ENCODE measurements at places on chromosomes 6 and 20.
A peak's percentile ranks its signal among the peaks of the same experiment; 100 is the strongest.

DNA sequence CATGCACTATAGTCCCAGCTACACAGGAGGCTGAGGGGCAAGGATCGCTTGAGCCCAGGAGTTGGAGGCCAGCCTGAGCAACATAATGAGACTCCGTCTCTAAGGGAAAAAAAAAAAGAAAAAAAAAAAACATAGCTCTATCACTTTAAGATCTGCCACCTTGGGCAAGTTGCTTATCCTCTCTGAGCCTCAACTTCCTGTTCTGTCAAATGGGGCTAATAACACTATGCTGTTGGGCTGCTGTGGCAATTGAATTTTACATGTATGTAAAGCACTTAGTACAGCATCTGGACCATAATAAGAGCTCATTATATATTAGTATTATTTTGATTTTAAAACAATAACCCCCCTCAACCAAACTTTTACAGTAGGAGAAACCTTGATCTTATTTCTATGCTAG, 141.5 kb downstream of the ATXN1 start:
- DNase-seq: no peak

- no peak for DNase-seq
Measured at GRCh38 chr6:36120979-36121786, 9.1 kb upstream of the MAPK13 start.

DNA sequence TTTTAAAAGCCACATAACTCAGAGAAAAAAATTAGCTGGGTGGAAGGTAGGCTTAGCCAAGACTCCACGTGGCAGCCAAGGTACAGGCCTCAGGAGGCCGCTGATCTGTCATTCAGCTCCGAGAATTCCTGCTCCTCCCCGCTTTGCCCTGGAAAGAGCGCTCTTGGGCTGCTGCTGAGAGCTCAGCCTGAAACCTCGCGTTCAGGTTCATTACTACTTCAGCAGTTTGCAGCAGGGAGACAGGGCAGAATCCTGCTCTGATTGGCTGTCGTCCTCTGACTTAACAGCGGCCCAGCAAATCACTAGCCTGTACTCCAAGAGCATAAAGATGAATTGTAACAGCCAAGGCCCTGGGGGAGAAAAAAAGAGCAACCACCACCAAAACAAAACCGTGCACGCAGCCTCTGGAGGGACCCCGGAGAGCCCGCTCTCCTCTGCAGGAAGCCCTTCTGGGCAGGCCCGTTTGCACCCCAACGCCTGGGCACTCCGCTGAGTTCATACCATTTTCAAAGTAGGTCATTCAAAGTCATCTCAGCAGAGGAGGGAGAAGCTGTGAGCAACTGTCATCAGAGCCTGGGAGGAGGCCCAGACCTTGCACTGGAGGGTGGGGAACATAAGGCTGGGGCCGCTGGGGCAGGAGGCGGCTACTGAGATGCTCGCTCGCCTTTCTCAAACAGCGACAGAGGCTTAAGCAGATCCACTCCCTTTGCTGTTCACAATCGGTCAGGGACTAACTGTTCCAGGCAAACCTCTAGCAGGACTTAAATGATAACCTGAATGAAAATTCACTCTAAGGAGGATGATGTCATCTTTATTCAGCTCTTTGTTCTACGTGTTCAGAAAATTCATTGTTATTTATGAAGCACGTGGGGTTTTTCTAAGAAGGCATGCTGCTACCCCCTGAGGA, 42.3 kb upstream of the ATXN1 start:
- DNase-seq: peak; percentile 11

GRCh38 chr6:79536585-79536953, 661 bp downstream of the LCA5 start:
- DNase-seq: no peak

- DNase-seq: peak; percentile 53
Measured at GRCh38 chr20:62832212-62832922, 15.5 kb downstream of the COL9A3 start.

- DNase-seq: peak; percentile 9
Measured at GRCh38 chr6:34491091-34491430, 25.2 kb downstream of the PACSIN1 start.

- no peak for DNase-seq
Measured at GRCh38 chr20:40503119-40503518, 185.9 kb downstream of the MAFB start.

DNA sequence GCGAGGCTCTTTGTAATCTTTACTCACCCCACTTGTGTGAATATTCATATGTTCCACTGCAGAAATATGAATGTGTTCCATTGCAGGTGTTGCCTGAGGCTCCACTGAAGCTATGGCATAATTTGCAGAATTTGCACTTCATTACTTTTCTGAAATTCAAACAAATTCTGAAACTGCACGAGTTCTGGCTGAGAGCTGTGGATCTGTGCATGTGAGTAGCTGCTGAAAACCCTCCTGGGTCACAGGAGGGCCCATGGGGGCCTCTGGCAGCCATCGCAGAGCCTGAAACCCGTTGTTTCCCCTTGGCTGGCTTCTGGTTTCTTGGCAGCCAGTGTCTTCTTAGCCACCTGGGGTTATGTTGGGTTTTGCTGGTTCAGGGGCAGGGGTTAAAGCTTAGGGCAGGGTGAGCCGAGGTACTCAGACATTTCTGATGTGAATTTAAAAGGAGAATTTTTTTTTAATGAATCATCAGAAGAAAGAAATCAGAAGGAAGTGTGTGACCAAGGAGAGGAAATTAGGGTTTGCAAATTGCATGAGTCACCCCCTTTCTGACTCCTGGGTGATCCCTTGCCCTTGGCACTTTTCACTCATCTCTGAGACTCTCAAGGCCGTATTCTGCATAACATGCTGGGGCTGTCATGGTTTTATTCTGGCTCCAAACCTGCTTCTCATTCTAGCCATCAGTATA, 40.6 kb downstream of the TOX2 start:
- no peak for DNase-seq

DNA sequence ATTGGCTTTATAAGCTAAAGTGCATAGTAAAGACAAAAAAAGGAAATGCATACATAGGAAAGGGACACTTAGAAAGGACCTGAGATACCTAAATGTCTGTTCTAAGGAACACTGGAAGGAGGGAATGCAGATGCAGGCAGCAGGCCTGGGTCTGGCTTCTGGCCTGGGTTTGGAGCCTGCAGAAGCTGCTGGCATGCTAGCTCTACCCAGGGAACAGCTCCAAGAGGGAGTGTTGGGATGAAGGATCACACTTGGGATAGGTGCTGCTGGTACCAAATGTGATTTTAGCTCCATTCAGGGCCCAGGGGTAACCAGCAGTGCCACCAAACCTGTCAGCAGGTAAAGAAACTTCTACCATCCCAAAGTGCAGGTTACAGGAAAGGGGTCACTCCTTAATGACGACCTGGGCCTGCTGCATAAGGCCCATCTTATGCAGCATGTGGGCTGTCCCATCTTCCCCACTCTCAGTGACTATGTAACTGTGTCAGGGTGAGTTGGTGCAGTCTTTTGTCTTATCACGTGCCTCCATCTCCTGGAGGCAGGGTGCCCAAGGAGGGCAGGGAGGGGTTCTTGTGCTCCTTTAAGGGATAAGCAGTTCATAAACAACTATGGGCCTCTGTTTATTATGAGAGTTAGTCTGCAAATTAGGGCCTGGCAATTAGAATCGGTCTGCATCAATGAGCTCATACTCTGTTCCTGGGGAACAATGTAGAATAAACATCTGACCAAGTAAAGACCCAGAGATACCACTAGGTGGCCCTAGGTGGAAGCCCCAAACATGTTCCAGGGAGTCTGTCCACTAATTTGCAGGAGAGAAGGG, 26.9 kb downstream of the DDX27 start:
- DNase-seq: no peak

GRCh38 chr6:33088258-33088930, 12.6 kb downstream of the HLA-DPB1 start:
- no peak for DNase-seq

GRCh38 chr20:40650707-40651106, 38.3 kb downstream of the MAFB start:
- DNase-seq: no peak

DNA sequence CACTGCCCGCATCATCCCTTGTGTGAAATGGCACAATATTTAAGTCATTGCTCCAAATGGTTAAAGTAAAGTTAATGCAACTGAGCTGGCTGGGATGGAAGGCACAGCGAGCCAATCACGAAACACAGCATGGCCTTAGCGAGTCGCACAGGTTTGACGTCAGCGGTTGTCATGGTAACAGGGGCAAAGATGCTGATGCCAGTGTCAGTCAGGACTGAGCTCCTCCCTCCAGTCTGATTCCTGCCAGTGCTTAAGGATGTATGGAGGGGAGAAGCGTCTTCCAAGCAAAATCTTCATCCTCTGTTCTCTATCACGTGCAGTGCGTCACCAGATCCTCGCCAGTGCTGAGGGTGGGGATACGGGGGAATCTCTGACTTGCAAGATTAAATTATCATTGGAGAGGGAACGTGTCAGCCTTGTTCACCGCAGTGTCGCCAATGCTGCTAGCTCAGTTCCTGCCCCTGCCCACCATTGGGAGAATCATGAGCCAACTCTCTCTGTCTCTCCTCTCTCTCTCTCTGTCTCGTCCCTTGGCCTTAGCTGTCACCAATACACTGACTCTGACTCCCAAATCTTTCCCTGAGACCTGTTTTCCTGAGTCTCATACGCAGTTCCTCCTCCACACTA, 24.5 kb downstream of the TSPYL4 start:
- DNase-seq: no peak

GRCh38 chr6:88403486-88403885, 237.3 kb upstream of the CNR1 start:
- no peak for DNase-seq

- no peak for DNase-seq
Measured at GRCh38 chr6:53168516-53169267, 20.1 kb upstream of the GCM1 start.

GRCh38 chr6:111481836-111482187, 1.2 kb downstream of the REV3L start:
- DNase-seq: no peak

GRCh38 chr20:53890443-53891305, 179.7 kb downstream of the BCAS1 start:
- no peak for DNase-seq

GRCh38 chr6:80438772-80439171, 332.3 kb downstream of the BCKDHB start:
- DNase-seq: no peak

- no peak for DNase-seq
Measured at GRCh38 chr20:22496817-22497216, 87.6 kb downstream of the FOXA2 start.

DNA sequence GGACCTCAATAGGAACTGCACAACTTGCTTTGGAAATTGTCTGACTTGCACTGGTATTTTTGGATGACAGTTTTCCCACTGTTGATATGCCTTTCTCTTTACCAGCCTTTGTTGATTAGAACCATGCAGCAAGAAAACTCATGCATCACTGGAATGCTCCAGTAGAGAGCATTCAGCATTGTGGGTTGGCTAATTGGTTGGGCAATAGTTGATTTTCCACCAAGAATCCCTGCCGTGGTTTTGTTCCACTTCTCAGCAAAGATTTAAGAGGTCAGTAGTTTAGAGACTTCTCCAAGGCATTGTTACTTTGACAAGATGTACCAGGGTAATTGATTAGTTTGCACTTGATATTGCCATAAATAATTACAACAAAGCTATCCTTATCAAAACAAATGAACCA, 260.0 kb downstream of the DHX35 start:
- no peak for DNase-seq

DNA sequence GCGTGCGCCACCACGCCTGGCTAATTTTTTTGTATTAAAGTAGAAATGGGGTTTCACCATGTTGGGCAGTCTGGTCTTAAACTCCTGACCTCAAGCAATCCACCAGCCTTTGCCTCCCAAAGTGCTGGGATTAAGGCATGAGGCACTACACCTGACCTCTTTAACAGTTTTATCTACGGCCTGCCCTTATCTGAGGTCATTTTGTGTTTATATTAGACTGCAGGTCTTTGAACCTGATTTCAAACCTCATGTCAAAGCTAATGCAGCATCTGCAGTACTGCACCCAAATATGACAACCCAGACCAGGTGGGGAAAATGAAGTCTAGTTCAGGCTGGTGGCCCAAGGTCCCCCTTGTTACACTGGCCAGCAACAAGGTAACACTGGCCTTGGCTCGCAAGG, 89.3 kb upstream of the ARMC2 start:
- DNase-seq: no peak

All from SHP77 treated with DMSO at 0.1 percent for 48 hours (cell line).